ENCODE measurements at places on chromosomes 3 and 15.

- no peak for DNase-seq
Measured at GRCh38 chr3:168030577-168030976, 65.1 kb downstream of the GOLIM4 start.

- DNase-seq: no peak
Measured at GRCh38 chr15:66771351-66771650, 69.3 kb downstream of the SMAD6 start.

DNA sequence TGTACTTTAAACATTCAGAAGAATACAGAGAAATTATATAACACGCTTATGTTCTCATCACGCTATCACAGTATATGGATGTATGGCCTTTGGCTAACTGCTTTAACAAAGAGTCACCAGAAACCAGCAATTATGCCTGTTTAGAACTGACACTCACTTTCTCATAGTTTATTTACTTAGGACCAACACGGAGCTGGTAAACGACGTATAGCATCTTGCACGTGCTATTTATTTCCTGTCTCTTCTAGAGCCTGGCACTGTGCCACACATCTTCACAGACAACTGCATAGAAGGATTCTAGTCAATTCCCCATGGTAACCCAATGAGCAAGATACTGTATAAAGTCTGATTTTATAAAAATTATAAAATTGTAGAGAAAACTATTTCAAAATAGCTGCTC, 43.6 kb downstream of the TBC1D2B start:
- DNase-seq: no peak

- DNase-seq: no peak
Measured at GRCh38 chr3:27454914-27455313, 29.3 kb downstream of the SLC4A7 start.

- no peak for DNase-seq
Measured at GRCh38 chr15:74808078-74808839, 4.4 kb upstream of the LMAN1L start.

GRCh38 chr3:30664884-30665283, 58.5 kb downstream of the TGFBR2 start:
- DNase-seq: no peak

GRCh38 chr15:56496635-56497034, 31.7 kb upstream of the MNS1 start:
- DNase-seq: peak; percentile 51

DNA sequence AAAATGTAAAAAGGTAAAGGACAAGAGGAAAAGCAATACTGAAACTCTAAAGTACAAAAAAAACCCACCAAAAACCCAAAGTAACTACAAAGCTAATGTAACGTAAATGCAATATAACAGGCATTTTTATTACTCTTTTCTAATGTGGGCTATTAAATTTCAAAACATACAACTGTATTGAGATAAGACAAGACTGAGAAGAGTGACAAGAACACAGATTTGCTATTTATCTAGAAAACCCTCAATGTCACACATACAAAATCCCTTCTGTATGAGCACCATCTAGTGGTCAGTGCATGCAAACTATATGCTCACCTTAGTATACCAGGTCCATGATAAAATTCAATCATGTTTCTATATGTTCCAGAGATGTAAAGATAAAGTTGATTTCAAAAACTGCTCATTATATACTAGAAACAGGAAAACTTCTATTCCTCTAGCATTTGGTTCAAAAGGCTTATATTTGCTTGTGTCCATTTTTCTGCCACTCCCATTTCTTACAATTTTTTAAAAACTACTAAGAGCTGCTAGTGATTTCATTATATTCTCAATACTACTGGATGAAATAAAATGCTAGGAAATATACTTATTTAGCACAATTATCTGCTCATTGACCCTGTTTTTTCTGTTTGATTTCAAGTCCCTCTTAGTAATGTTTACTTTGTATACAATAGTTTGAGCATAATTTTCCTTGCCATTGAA, 111.4 kb downstream of the DLG1 start:
- peak; percentile 23 for DNase-seq

GRCh38 chr3:23116081-23116837, 86.9 kb upstream of the UBE2E2 start:
- DNase-seq: no peak

- no peak for DNase-seq
Measured at GRCh38 chr3:43693594-43693993, 2.9 kb downstream of the ABHD5 start.

DNA sequence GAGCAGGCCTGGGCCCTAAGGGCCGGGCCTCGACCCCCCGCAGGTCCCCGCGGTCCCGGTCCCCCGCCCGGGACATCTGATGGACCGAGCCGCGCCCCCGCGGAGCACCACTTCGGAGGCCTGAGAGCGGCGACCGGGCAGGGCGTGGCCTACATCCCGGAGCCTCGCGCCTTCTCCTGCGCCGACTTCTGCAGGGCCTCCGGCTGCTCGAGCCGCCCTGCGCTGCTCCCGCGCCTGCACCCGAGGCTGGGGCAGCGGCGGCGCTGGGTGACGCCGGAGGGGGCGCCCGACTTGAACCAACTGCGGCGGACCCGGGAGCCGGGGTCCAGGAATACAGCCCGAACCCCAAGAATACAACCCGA, 14.9 kb upstream of the GP9 start:
- DNase-seq: no peak

DNA sequence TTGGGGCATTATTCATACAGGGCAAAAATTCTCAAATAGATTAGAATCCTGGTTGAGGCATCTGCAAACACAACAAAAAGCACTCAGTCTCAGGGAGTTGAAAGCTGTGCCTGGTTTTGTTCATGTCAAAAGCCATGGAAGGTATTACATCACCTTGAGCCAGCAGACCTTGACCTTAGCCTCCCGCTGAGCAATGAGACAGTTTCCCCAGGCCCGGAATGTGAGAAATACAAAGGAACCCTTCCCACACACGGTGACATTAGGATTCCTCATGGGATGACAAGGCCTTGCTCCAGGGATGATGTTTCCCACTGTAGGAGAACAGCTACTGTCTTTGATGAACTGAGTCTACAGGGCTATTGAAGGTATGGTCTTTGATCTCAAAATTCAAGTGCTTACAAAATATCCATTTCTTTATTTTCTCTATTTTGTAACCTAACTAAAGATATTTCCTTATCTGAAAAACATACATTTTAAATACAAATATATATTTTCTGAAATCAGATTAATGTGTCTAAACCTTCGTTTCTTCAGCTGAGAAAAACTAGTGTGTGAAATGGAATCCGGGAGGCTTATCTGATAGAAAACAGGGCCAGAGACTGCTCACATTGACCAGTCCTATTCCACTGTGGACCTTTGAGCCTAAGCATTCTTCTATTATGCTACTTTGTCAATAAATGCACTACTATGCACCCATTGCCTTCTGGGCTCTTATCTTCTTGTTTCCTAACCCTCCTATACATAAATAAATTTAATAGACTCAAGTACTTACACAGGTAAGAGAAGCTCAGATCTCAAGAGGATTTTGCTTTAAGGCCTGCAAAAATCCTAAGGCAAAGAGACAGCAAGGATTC, 298.2 kb downstream of the KBTBD8 start:
- DNase-seq: no peak

DNA sequence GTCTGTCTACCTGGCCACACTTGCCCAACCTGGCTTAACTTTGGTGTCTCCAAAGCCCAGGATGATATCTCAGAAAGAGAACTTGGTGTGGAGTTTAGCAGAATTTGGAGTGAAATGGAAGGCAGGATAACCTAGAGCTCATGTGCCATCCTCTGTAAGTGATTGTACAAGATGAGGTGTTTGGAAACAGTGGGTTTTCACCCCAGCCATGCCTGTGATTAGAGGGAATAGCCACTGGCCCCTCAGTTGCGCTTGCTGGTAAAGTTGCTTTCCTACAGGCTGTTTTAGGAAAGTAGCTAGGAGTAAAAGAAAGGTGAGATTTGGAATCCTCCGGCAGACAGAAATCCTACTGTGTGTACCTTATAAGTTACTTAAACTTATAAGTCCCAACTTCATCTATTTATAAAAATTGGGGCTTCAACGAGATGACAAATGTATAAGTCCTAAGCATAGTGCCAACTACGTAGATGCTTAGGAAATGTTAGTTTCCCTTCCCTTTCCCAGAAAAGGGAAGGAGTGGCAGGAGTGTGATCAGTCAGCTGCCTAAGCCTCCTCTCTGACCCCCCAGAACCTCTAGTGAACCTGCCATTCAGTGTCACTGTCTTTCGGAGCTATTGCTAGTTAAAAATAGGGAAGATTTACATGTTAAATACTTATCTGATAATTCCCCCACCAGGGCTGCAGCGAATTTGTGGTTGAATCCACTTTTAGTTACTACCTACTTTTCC, 13.4 kb upstream of the BMF start:
- no peak for DNase-seq

DNA sequence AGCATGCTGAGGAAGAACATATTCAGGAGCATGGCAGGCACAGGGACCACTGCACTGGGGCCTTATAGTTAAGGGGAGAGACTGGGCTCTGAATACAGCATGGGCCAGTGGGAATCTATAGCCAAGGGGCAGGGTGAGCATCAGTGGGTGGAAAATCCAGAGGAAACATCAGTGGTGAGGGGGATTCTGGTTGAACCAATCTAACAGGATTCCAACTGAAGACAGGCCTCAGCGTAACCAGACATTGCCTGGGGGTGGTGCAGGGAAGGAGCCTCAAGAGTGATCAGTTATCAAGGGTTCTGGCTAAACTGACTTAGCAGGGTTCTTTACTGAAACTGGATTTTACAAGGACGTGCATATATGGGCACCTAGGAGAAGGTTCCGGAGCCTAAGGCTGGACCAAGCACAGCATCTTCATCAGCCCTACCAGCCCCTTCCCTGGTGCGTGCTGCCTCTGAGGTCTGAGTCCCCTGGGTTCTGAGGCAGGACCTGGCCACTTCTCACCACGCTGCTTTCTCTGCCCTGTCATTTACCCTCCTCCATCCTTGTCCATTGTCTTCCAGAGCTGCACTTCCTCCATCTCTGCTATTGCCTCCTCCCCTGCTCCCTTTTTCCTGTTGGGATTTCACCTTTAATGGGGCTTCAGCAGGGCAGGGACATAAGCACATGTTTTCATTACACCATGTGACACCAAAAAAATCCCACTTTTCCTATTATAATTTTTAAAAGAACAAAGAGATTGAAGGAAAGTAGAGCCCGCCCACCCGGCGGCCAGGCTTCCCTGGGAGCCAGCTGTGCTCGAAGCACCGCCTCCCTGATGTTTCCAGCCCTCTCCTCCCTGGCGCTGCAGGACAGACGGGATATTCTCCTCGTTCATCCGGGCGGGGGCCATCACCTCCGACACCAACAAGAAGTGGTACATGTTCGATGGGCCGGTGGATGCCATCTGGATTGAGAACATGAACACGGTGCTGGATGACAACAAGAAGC, 52.1 kb downstream of the DNAH1 start:
- DNase-seq: no peak

GRCh38 chr15:62841891-62842559, 200.5 kb upstream of the TPM1 start:
- no peak for DNase-seq

GRCh38 chr3:45548681-45549075, 45.9 kb upstream of the LIMD1 start:
- DNase-seq: no peak

DNA sequence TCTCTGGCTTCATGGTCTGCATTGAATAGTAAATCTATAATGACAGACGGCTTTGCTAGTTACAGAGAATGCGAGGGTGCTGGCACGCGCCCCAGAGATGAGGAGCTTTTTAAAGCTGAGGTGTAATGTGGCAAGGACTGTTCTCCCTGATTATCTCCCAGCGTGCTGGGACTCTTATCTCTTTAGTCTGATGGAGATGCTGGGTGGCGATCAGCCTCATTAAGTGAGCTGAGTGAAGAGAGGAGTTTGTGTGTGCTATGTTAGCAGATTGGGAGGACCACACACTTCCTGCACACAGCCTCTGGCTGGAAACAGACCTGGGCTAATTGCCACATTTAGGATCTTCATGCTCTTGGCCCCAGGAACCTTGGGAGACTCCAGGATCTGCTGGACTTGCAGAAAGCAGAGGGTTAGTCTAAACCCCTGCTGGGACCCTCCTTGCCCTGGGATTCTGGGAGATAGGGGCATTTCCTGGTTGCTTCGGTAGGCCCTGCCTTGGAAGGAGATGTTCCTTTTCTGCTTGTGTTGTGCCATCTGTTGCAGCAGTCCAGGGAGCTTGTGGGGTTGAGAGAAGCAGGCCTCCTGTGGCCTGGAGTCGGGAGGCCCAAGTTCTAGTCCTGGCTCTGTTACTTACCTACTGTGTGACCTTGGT, 15.0 kb downstream of the PDIA5 start:
- DNase-seq: no peak

- DNase-seq: no peak
Measured at GRCh38 chr3:133236901-133237300, 163.0 kb upstream of the BFSP2 start.

DNA sequence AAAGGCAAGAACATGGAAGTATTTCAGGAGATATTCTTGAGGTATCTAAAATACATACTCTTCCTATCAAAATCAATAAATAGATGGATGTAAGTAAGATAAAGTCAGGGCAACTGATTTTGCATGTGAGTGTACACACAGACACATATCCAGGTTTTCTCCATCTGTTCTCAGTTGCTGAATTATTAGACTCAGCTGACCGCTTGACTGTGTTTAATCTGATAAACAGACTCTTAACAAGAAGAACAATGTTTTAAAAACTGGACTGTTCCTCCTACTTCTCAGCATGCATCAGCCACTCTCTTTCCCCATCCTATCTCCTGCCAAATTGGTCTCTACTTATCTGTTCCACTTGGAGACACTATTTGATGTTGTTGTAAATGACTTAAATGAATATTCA, 73.5 kb downstream of the GOLGA8G start:
- DNase-seq: no peak

DNA sequence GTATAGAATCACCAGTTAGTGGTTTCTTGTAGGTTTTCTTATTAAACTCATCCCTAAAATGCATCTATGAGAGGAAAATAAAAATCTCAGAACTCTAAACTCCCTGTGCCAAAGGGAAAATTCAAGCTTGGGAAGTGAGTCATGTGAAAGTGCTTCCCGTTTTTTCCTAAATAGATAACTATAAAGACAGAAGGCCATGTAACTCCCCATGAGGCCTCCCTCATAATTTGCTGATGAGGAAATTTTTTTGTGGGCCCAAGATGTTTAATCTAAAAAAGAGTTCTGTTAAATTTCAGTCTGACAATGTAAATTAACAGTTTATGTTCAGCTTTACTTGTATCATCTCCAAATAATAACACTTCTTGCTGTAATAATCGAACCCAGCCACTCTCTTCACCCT, 1273.9 kb downstream of the OTOL1 start:
- no peak for DNase-seq

DNA sequence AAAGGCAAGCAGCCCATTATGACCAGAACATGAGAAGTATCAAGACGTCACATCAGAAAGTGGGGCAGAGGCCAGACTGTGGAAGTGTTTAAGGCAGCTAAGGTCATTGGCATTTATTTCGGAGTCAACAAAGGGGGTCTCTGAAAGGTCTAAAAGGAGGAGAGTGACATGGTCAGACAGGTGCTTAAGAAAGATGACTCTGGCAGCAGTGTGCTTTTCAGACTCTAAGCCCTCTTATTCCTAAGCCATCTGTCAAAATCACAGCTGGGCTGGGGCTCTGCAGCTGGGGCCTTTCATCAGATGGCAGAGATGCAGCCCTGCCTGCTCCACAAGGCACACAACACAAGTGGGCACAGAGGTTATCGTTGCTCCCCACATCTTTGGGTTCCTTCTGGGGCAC, 14.0 kb downstream of the FBXL22 start:
- no peak for DNase-seq
